ENCODE measurements at places on chromosomes 5 and 9.

- DNase-seq: no peak
These were observed 202.7 kb upstream of the NR3C1 start for GRCh38 chr5:143606043-143606752.

DNA sequence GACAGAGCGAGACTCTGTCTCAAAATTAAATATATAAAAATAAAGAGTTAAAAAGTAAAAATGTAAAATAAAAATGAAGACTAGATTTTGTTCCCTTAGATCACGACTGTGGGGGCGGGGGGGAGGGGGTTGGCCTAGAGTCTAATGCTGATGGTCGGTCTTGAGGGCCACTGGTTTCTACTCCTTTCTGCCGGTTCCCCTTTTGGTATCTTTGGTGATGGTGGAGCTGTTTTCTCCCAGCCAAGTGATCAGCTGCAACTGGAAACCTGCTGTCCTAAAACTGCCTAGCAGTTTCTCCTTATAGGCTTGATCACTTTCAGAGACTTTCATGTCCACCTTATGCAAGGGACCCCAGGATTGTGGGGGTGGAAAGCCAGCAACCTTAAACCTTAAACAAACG is 1.1 kb downstream of the SRD5A1 start:
- DNase-seq: no peak

- no peak for DNase-seq
These were observed 6.9 kb upstream of the GSN start for GRCh38 chr9:121261107-121261460.

- no peak for DNase-seq
These were observed 20.5 kb downstream of the RGMB start for GRCh38 chr5:98794001-98794400.

GRCh38 chr5:80928073-80928472 is 32.1 kb upstream of the RASGRF2 start:
- DNase-seq: no peak

GRCh38 chr5:110751902-110752762 is 13.3 kb downstream of the SLC25A46 start:
- peak; percentile 58 for DNase-seq

DNA sequence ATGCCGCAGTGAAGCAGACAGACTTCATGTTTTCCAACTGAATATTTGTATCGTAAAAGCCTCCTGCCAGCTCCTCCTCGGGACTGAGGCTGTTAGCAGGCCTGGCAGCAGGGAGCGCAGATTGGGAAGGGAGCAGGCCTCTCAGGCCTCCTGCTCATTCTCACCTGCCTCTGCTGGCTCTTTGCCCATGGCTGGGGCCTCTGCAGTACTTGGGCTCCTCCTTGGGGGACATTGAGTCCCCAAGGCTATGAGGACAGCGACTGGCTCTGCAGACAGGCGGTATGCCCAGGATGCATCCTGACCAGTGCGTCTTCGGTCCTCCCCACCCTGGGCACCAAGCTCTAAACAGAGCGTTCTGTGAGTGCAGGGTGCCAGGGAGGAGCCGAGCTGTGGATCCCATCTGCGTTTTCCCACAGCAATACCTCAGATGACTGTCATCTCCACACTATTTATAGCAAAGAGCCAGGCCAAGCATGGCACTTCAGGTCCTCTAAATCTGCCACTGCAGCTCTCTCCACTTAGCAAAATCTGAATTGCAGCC is 38.7 kb downstream of the TSTD2 start:
- no peak for DNase-seq

- no peak for DNase-seq
These were observed 29.9 kb downstream of the SKP2 start for GRCh38 chr5:36181774-36182173.

DNA sequence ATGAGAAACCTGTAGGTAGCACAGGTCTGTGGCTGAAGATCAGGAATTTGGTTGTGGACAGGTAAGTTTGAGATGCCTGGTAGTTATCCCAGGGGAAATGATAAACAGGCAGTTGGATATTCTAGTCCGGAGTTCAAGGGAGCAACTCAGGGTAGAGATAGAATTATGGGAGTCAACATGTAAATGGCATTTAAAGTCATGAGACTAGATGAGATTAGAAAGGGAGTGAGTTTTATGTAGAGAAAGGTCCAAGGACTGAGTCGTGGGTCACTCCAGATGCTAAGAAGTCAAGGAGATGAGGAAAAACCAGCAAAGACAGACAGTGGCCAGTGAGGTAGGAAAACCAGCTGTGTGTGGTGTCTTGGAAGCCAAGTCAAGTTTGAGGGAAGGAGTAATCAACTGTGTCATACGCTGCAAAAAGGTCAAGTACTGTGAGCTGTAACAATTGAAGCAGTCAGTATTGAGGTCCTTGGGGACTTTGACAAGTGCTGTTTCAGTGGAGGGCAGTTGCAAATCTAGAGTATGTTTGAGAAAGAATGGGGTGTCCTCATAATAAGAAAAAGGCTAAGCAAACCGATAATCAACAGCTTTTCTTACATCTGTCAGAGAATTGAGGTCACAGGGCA is 18.2 kb downstream of the GNPDA1 start:
- no peak for DNase-seq

- no peak for DNase-seq
These were observed 565 bp downstream of the HTR1A start for GRCh38 chr5:63961598-63962161.

- no peak for DNase-seq
These were observed 719 bp downstream of the NOL8 start for GRCh38 chr9:92324431-92324830.

GRCh38 chr9:91101611-91102168 is 260.0 kb downstream of the AUH start:
- no peak for DNase-seq

DNA sequence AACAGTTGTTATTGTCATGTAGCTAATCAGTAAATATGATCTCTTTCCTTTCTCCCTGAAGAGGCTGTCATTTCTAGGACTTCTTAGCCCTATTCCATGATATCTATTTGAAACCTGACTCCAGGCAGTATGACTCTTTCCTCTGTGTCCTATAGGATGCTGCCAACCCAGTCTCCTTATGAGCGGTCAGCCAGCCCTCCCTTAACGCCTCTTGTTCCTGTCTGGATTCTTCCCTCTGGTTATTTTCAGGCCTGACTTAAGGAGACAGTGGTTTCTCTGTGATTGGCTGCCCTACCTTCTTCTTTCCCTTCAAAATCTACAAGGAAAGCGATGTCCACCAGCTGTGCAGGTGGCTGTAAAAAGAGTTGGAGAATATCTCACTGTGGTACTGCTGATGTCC is 19.4 kb upstream of the C5orf63 start:
- DNase-seq: peak; percentile 74

GRCh38 chr5:73437101-73437776 is 11.3 kb downstream of the FOXD1 start:
- peak; percentile 15 for DNase-seq

GRCh38 chr9:81389569-81389993 is 299.8 kb downstream of the TLE1 start:
- peak; percentile 88 for DNase-seq

DNA sequence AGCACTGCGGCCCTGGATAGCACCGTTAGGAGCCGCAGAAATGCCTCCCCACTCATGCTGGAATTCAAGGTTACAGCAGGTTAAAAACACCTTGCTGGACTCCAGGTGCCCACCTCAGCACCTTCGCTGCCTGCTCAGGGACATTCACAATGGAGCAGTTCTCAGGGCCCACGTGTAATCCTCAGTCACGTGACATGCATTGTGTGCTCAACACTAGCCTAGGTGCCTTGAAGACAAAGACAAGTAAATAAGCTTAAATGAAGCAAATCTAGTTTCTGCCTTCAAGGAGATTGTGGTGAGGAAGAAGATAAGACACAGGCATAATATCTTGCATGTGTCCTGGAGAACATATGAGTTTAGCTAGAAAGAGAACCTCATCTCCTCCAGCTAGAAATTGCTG is 82.1 kb downstream of the FSTL4 start:
- DNase-seq: no peak

- DNase-seq: no peak
These were observed 62.9 kb downstream of the FBXO38 start for GRCh38 chr5:148446611-148447010.

DNA sequence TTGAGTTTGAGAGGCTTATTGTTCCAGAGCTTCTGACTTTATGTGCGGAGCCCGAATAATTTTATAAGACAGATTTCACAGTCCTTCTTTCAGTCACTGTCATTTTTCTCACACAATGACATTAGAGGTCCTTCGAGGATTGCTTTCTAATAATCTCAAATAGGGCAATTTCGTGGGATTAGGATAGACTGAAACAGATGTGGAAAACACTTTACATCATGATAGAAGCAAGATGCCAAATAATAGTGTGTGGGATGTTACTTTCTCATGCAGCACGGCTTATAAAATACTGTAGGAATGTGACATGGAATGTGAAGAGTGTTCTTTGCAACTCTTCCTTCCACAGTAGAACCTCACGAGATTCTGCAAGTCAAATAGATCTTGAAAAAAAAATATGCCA is 451.3 kb downstream of the SEMA5A start:
- DNase-seq: peak; percentile 68

GRCh38 chr9:35102769-35103659 is at the start of gene STOML2:
TSS of gene STOML2 (minus strand) at chr9:35103131. CDS start at chr9:35103094, 37 bp downstream.
- DNase-seq: peak; percentile 97

- DNase-seq: no peak
These were observed 22.6 kb downstream of the SLC36A1 start for GRCh38 chr5:151469992-151470391.

DNA sequence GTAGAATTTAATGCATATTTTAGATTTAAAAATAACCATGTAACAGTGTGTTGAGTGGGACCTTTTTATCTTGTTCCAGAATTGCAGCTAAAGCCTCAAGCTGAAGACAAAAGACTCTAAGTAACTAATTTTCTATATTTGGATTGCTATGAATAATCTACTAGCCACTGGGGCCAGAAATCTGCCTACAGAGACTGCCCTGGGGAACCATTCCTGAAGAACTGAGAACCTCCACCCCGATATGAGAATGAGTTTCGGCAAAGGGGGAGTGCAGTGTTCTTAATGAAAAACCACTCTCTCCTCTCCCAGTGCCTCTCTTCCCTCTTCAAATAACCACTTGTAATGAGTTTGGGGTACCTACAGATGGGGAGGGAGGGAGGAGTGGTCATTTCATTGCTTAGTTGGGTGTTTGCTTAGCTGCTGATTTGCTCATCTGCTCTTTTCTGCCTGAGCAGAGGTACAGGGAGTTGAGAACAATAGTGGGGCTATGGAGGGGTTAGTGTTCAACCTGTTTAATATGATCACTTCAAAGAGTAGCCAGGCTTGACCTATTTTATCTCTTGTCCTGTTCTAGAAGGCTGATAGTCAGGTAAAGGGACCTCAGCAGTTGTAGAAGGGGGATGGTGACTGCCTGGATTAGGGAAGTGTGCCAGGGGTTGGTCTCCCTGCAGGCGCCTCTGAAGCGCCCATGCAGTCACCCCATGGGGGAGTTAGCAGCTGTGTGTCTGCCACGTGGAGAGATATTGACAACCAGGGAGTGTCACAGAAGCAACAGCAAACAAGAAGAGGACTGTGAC is 47.7 kb downstream of the ATG10 start:
- no peak for DNase-seq

GRCh38 chr5:175335691-175336090 is 108.3 kb downstream of the DRD1 start:
- peak; percentile 79 for DNase-seq

Data from fibroblast of villous mesenchyme (primary cell).